ENCODE measurements at places on chromosomes 4 and X.

DNA sequence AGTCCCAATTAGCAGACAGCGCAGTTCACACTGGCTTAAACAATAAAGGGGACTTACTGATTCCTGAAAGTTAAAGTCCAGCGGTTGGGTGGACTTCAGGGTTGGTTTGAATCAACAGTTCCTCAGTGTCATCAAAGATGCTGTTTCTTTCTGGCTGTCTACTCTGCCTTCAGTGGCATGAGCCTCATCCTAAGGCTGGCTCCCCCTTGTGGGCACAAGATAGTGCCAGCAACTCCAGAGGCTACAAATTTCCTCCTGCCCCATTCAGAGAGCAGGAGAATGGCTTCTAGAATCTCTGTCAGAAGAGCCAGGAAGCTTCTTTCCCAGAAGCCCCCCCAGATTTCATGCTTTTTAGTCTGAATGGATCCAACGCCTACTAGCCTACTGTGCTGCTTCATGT is 82.4 kb upstream of the MTM1 start:
- no peak for DNase-seq

DNA sequence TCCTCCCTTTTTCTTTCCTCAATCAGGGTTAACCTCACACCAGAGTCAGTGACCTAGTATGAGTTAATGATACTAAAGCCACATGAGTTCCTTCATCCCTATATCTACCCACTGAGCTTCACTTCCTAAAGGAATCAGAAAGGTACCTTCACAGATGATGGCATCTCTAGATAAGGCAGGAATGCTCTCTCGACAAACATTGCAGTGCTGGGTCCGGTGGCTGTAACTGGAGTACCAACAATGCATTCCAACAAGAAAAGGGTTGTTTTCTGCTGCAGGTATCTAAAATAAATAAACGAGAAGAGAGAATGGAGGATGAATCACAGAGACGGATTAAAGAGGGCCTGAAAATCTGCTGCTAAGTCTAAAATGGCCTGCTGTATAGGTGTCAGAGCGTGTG is 66.7 kb downstream of the DGKK start:
- no peak for DNase-seq

GRCh38 chr4:126358041-126358440 is 1043.3 kb downstream of the FAT4 start:
- no peak for DNase-seq

- no peak for DNase-seq
Measured at GRCh38 chr4:42906891-42907759, 14.6 kb downstream of the GRXCR1 start.

- DNase-seq = no peak
Measured at GRCh38 chrX:155968791-155969190, 28.7 kb upstream of the IL9R start.

GRCh38 chr4:6591781-6592180 is 16.8 kb downstream of the MAN2B2 start:
- no peak for DNase-seq

GRCh38 chr4:137000432-137000831 is 531.9 kb downstream of the PCDH18 start:
- no peak for DNase-seq

GRCh38 chr4:4502694-4503311 is 39.0 kb downstream of the STX18 start:
- DNase-seq = no peak

DNA sequence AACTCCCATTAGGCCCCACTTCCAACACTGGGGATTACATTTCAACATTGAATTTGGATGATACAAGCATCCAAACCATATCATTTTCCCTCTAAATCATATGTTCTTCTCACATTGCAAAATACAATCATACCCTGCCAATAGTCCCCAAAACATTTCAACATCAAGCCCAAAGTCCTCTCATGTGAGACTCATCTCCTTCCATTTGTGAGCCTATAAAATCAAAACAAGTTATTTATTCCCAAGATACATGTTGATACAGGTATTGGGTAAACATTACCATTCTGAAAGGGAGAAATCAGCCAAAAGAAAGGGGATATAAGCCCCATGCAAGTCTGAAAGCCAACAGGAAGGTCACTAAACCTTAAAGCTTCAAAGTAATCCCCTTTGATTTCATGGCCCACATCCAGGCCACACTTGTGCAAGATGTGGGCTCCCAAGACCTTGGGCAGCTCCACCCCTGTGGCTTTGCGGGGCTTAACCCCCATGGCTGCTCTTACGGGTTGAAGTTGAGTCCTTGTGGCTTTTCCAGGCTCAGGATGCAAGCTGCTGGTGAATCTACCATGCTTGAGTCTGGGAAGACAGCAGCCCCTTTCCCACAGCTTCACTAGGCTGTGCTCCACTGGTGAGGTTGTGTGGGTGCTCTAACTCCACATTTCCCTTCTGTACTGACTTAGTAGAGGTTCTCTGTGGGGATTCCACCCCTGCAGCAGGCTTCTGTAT is 40.6 kb upstream of the SERTM2 start:
- DNase-seq = no peak

DNA sequence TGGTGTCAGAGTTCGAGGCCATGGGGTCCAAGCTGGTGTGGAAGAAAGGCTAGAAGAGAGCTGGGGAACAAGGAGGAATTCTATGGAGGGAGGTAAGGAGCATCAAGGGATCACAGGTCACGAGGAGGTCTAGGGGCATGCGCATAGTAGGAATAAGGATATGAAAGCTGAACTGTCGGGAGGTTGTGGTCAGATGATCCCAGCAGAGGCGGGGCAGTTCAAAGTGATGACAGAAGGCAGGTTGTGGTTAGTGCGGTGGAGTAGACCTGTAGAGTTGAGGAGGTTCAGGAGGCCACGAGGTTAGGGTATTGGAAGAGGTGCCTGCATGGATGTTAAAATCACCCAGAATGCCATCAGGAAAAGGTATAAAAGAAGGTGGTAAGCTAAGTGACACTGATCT is 156.3 kb downstream of the TMEM164 start:
- DNase-seq = no peak

DNA sequence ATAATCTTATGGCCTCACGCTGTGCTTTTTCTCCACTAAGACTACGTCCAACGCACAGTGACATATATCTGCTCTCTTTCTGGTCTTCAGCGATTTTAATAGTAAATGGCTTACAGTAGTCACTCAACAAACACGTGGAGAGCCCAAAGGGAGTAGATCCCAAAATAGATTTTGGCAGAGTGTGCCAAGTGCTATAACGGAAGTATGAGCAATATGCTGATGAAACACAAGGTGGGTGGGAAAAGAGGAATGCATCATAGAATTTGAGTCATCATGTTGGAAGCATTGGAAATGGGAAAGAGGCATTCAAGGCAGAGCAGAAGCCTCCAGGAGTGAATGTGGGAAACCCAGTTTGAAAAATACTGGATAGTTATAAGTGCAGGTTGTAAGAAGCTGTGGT is 129.1 kb upstream of the LDB2 start:
- DNase-seq = no peak

- no peak for DNase-seq
Measured at GRCh38 chrX:57929373-57929772, 19.1 kb upstream of the ZXDA start.

DNA sequence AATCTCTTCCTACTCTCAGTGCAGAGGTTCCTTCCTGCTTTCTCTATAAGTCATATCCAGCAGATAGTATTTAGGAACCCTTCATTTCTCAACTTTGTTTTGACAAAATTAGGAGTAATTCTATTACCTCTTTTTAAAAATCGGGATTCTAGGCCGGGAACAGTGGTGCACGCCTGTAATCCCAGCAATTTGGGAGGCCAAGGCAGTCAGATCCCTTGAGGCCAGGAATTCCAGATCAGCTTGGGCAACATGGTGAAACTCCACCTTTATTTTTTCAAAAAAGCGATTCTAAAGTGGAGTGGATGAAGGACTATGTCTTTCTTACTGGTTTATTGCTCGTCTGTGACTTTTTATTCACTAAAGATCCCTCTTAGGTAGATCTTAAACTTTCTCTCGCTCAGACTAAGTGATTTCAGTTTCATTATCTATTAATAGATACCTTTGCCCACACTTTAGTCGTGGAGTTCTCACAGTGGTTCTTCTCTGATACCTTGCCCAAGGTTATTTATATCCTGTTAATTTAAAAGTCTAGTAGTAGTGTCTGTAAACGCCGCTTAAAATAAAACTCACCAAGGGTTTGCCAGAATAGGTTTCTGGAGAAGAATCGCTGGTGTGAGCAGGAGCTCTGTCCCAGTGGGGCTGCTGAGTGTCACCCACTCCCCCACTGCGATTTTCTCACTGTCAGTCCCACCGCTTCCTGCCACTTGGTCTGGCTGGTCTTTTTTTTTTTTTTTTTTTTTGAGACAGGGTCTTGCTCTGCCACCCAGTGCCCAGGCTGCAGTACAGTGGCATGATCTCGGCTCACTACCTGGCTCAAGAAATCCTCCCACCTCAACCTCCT is 27.0 kb upstream of the TMEM131L start:
- DNase-seq = no peak

GRCh38 chr4:96093057-96093456 is 253.2 kb downstream of the PDHA2 start:
- DNase-seq = no peak

- DNase-seq = no peak
Measured at GRCh38 chr4:55447831-55448230, 52.1 kb downstream of the TMEM165 start.

DNA sequence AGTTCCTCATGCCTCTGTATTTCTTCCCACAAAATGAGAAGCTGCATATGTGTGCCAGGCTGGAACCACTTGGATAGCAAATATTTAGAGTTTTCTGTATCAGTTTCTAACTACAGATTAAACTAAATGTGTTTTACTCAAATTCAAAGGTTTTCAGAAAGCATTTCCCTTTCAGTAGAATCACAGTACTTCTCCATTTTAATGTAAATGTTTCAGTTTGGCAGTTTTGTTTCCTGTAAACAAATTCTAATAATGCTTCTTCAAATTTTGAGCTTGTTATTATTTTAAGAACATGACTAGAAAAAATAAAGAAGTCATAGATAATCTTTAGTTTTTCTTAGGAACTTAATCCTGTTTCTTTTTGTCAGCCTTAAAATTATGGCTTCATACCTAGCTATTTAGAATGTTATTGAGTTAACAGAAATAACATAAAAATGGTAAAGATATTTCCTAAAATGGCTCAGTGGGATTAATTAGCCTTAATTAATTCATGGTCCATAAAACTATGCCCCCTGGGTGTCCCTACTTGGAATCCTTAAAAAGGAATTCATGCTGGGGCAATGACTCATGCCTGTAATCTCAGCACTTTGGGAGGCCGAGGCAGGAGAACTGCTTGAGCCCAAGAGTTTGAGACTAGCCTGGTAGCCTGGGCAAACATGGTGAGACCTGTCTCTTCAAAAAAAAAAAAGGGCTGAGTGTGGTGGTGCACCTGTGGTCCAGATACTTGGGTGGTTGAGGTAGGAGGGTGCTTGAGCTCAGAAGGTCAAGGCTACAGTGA is 83.8 kb upstream of the GPR34 start:
- DNase-seq = no peak

- DNase-seq = peak; percentile 0
Measured at GRCh38 chr4:174592985-174593335, 70.7 kb upstream of the HPGD start.

DNA sequence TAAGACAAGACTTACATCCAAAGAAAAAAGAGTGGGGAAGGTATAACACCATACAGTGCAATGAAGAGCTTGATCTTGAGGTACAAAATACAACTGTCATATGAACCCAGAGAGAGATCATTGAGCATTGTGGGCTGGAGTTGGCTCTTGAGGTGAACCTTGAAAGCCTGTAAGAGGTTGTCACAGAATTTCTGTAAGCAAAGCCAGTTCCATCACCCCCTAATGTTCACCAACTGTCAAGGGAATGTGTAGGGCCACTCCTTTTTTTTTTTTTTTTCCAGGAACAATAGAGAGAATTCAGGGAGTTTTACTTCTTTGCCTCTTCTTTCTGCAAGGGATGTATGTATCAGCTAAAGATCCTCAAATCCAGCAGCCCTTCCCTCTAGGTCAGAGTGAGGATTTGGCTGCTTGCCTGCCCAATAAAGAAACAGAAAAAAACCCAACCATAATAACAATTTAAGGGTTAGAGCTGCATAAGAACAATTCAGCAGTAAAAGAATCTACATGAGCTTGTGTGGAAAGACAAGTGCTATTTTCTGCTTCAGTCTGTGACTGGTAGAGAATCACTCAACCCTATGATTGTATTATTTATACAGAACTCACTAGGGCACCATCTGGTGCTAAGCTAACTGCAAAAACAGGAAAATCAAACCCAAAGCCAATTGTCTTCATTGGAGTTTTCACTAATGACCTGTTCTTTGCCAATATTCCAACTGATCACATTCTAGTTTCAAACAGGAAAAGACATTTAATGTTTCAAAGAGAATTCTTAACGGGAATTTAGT is 217.5 kb upstream of the TEX13C start:
- no peak for DNase-seq

DNA sequence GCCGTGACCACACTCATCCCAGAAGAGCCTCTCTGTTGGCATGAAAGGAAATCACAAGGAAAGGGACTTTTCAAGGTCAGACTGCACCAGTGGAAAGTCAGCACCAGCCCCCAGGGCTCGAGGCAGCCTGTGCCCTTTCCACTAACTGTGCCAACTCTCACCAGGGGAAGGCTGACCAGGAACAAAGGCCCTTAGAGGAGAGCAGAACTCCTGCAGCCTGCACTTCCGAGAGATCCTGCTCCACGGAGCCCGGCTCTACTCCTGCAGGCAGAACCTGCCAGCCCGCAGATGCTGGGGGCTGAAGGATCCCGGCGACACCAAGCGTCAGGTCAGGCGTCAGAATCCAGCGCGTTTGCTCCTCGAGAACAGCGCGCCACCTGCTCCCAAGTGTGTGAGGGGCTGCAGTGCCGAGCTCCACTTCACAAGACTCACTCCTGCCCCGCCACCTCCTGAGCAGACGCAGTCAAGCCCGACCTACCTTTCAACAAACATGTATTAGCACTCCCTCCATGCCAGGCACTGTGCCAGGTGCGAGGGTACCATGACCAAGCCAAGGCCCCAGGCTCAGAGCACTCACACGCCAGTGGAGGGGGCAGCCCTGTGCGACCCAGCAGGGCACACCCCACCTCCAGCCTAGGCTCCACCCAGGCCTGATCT is 13.6 kb upstream of the HELT start:
- DNase-seq = no peak

DNA sequence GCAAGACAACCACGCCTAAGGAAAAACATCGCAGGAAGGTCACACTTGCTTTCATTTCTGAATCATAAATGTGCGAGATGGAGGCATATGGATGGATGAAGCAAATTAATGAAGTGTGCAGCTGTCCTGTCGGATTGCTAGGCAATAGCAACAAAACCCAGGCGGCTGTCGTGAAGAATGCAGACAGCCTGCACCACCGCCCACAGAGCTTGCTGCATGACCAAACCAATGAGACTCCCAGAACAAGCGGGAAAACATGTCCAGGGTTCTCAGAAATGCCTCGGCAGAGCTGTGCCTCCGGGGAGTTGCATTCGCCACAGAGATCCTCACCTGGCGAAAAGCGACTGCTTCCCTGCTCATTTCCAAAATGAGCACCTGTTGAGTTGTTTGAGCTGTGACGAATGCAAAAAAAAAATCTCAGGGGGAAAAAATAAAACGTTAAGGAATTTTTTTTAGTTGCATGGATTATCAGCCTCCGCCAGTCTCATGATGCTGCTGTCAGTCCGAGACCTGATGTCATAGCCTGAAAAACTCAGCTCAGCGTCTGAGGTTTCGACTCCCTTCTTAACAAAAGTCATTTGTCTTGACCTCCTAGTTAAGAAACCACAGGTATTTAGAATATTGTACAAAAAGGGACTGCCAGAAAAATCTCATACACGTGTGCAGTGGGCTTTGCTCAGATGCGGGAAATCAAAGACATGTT is 155.5 kb upstream of the MXRA5 start:
- no peak for DNase-seq

GRCh38 chrX:1398431-1399340 is 6.8 kb upstream of the SLC25A6 start:
- DNase-seq = no peak
